ENCODE measurements at places on chromosomes 16 and 17. TPM values are rescaled to one million over a fixed set of nuclear protein-coding genes. Genes with fewer than 3 reads are reported as not detected.

DNA sequence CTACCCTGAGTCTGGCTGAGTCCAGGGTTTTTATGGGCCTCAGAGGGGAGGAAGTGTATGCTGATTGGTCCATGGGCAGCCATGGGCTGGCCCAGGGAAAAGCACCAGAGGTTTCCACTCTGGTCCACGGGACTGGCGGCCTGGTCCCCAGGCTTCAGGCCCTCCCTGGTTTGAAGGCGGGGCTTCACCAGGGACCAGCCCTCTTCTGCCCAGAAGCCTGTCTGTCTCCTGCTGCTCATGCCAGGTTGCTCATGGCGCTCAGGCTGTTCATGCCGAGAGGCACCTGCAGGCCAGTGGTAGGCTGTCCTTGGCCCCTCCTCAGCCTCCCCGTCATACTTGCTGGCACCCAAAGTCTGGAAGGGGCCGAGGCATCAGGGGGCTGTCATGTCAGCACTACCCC lies 45.0 kb upstream of the CLEC19A start:
- DNase-seq = no peak

- DNase-seq = no peak
These were observed 8.9 kb upstream of the PRSS21 start for GRCh38 chr16:2808181-2808580.

DNA sequence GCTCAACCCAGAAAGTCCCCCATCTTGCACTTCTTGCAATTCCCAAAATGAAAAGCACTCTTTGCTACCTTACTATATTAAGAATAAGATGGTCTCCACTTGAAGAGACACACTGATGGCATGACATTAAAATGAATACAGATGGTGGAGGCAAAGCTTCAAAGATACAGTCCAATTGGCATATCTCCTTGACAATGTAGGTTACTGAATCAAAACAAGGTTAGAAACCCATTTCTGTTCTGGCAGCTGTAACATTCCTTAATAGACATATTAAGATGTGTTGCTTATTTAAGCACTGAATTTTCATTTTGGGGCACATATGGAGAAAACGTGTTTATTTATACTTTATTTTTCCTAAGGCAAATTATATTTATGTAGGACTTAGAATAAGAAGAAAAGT lies 1262.8 kb upstream of the CDH8 start:
- DNase-seq = no peak

GRCh38 chr16:60329108-60329507 lies 1595.0 kb upstream of the GOT2 start:
- no peak for DNase-seq

- no peak for DNase-seq
These were observed 635 bp upstream of the FA2H start for GRCh38 chr16:74775255-74775654.

ASPA gene
- 1.0 TPM for total RNA-seq

TMEM88 gene
- total RNA-seq = 6.1 TPM

GSDMA gene
- total RNA-seq = not detected

MPV17L gene
- total RNA-seq = 7.5 TPM

KCTD19 gene
- total RNA-seq = 0.06 TPM

MYCBPAP gene
- 2.1 TPM for total RNA-seq
